Adipocyte (in vitro differentiated cells): ENCODE measurements at places on chromosomes 5 and 9.

DNA sequence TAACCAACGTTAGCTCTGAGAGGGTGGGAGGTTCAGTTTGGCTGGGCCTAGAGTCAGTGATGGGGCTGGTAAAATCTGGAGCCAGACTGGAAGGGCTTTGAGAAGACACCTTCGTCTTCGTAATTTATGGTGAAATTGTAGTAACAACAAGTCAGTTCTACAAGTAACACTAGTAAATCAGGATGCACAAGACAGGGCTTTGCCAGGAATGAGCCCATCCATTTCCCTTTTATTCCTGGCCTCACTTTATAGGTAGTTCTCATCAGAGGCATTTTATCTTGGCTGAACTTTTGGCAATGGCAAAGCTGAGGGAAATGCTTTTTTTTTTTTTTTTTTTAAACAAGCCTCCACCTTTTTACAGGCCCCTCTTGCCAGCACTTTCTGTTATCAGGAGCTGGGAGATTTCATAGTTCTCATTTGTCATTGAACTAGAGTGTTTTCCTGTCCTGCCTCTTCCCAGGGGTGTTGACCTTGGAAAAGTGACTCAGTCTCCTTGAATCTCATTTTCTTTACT lies 110.5 kb upstream of the KLF4 start:
- DNase-seq: no peak

DNA sequence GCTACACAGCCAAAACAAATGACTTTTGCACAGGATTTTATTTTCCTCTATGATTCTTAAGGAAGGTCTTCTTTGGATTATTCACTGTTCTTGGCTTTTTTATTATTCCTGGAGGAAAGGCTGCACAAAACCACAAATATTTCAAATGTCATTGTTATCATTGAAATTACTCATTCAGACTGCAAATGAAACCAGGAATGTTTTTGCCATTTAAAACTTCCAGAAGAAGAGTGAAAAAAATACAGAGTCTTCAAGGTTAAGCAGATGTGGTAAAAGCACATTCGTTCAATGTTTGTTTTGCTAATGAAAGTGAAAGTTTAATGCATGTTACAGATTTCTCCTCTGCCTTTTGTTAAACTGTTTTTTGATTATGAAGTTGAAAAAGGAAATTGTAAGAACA lies 238.2 kb downstream of the TLE4 start:
- peak; percentile 79 for DNase-seq

DNA sequence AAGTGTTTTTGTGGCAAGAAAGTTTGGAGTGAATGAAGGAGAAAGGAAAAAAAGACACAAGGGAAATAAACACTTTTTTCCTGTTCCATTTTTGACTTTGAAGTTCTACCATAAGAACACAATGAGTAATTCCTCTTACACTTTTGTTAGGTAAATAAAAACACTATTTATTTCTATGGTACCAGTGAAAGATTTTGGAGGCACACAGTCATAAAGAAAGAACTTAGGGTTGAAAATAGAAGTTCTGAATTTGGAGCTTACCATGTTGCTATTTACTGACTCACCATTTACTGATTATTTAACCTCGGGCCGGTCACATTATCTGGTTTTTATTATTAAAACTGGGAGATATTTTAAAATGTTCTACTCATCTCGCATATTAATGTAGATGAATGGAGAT lies 367.8 kb downstream of the TLE1 start:
- no peak for DNase-seq

DNA sequence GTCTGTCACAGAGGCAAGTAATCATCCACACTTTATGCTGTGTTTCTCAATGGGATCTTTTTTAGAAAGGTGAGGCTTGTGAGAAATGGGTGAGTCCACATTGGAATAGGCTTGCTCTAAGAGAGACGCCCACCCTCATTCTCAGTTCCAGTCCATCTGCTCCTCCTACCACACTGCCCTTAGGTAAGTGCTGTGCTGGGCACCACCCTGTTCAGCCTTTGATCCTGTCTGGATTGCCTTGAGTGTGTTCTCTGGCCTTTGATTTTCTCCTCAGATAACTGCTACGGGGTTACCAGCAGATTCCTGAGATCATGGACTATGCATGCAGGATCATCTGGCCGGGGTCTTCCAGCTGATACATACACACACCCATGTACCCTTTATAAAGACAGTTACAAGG lies 328.6 kb downstream of the KDM4C start:
- no peak for DNase-seq

DNA sequence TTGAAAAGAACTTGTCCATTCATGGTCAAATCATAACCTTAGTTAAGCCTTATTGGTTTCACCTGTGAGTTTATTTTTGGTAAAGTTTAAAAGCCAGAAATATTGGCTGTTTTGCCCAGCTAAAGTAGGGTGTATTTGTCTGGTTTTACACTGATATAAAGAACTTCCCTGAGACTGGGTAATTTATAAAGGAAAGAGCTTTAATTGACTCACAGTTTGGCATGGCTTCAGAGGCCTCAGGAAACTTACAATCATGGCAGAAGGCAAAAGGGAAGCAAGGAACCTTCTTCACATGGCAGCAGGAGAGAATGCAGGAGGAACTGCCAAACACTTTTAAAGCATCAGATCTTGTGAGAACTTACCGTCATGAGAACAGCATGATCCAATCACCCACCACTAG lies 55.3 kb downstream of the JAKMIP2 start:
- DNase-seq: no peak

DNA sequence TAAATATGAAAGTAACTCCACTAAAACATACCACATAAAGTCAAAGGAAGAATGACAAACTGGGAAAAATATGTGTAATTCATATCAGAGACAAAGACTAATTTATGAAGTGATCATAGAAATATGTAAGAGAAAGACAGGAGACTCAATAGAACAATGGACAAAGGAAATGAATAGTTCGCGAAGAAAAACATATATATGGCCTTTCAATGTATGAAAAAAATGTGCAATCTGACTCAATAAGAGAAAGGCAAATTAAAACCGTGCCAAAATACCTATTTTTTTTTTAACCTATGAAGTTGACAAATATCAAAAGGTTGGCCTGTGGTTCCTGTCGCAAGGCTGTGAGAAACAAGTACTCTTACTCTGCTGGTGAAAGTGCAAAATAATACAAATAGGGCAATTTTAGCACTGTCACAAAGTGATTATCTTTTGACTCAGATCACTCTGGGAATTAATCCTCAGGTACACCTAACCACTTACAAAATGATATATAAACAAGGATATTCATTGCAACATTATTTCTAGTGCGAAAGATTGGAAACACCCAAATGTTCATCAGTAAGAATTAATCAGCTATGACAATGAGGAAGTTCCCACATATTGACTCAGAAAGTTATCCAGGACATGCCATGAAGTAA lies 3.7 kb downstream of the C9 start:
- no peak for DNase-seq

DNA sequence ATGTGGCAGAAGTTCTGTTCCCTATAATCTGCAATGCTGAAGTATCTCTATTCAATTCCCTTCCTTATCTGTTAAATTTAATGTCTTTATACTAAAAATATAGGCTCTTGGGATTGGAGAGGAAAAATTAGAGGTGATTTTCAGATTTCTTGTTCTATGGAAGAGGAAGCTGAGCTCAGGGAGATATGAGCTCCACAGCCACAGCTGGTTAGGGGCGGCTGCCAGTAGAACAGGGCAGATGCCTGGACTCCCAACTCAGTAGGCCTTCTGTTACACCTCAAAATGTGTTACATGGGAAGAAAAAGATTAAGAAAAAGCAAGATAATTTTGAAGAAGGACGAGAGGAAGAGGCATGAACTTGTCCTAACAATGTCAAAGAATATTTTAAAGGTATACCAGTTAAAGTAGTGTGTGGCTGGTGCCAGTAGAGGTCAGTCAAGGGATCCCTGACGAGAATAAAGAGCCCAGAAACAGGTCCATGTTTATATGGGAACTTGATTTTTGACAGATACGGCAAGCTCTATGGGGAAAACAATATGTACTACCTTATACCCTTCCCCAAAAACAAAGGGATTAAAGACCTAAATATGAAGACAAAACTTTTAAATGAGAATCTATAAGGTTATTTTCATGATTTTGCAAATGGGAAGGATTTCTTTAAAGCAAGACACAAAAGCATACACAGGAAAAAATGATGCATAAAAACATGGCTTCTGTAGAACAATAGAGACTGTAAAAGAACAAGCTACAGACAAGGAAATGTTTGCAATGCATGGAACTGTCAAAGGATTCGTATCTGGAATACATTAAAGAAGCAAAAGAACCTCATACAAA lies 28.7 kb downstream of the DNAJC21 start:
- DNase-seq: peak; percentile 56

- no peak for DNase-seq
Observed at GRCh38 chr5:151572657-151573368, 18.3 kb downstream of the FAT2 start.

DNA sequence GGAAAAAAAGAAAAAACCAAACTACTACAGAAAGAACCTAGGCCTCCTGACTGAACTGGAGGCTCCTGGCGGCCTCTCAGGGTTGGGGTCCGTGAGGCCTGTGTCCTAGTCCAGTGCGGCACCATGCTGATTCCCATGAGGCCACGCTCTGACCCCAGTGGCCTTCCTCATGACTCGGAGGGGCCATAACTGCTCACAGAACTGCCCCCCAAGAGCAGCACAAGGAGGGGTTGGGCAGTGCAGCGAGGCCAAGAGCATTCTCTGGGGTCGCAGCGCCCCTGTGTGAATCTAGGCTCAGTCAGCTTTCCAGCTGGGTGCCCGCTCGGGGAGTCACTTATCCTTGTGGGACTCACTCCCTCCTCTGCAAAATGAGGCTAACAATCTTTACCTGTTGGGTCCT lies 79.3 kb upstream of the FBXW11 start:
- no peak for DNase-seq

- DNase-seq: no peak
Observed at GRCh38 chr5:180301253-180301652, 9.4 kb upstream of the MAPK9 start.

DNA sequence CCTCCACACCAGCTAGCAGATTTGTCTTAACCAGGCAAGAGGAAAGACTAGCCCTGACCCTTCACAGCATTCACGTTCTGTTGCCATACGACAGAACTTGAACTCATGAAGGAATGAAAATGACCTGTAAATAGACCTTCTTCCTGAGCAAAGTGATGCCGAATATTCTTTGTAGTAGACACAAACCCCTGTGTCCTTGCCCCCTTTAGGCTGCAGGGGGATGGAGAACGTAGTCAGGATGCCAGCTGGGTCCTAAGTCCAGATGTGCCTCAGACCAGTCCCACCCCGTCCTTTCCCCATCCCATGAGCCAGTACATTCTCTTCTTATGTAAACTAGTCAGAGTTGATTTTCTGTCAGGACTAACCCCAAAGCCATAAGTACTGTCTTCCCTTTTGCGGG lies 104.2 kb upstream of the SAP30L start:
- no peak for DNase-seq

DNA sequence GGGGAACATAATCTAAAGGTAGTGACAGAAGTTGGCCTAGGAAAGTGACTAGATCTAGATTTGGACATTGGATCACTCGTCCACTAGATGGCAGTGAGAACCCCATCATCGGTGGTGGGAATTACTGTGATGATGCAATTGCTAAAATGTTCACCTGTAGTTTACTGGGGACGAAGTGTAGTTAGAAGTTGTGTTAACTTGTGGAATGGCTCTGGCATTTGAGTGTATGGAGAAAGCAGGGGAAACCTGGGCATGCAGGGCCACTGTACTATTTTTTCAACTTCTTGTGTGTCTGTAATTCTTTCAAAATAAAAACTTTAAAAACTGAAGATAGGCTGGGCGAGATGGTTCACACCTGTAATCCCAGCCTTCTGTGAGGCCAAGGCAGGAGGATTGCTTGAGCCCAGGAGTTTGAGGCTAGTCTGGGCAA lies 75.5 kb downstream of the PHAX start:
- DNase-seq: peak; percentile 85

DNA sequence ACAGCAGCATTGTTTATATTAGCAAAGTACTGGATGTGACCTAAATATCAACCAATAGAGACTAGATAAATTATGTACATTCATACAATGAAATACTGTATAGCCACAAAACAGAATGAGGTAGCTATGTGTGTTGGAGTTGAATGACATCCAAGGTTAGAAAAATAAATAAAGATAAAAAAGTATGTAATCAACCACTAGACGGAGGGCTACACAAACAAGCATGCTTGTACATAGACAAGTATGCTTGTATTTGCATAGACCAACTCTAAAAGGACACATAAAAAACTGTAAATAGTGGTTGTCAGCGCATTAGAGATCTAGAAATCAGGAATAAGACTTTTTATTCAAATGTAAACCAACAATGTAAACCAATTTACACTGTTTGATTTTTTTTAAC lies 3.0 kb downstream of the FEM1C start:
- DNase-seq: peak; percentile 50

DNA sequence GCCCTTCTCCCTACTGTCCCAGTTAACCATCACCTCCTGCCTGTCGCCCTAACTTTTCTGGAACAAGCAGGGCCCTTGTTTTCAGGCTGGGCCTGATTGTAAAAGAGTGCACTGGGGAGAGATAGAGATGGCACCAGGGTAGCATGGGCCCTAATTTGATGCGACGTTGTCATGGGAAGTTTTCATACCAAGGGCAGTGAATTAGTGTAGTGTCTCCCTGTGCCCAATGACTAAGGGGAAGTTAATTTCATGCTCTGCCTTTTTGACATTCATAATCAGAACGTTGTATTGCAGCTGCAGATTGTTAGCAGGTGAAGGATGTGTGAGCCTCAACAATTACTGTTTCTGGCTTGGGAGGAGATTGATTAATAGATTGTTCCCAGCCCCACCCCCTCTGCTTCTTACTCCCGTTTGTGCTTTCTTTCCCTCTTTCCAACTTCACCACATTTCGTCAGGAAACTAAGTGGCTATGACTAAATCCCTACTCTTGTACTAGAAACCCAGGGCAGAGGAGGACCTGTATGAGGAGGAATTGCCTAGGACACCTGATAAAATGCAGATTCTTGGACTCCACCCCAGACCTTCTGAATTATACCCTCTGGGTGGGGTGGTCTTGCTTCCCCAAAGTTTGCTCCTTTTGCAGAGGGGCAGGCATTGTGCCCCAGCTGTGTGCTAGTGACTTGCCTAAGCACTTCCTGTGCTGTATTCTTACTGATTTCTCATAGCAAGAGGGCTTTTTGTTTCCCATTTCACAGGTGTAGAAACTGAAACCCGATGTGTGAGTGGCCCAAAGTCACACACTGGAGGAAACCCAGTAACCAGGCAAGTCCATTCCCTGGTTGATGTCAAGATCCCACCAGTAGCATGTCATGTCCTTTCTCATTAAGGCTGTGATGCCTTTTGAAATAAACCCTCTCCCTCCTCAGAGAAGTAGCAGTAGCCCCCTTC lies 56.3 kb downstream of the DAB2IP start:
- DNase-seq: no peak

- no peak for DNase-seq
Observed at GRCh38 chr5:112696786-112697185, 40.9 kb upstream of the APC start.
